ENCODE measurements at places on chromosomes 2 and 18.

- DNase-seq: no peak
Observed at GRCh38 chr2:68774569-68775271, 40.1 kb downstream of the ARHGAP25 start.

DNA sequence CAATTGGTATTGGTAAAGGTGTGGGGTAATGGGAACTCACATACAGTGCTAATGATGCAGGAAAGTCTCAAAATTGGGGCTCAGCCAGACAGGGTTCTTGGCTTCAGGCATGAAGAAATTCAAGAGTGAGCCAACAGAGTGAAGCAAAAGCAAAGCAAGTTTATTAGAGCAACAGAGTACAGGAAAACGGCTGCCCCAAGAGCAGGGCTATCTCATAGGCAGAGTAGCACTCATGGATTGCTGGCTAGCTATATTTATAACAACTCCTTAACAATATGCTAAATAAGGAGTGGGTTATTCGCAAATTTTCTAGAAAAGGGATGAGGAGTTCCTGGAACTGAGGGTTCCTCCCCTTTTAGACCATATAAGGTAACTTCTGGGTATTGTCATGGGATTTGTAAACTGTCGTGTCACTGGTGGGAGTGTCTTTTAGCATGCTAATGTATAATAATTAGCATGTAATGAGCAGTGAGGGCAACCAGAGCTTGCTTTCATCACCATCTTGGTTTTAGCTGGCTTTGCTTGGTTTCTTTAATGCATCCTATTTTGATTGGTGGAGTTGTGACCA, 233.8 kb upstream of the NOL4 start:
- no peak for DNase-seq

- DNase-seq: no peak
Observed at GRCh38 chr2:38590053-38590452, 12.7 kb downstream of the HNRNPLL start.

DNA sequence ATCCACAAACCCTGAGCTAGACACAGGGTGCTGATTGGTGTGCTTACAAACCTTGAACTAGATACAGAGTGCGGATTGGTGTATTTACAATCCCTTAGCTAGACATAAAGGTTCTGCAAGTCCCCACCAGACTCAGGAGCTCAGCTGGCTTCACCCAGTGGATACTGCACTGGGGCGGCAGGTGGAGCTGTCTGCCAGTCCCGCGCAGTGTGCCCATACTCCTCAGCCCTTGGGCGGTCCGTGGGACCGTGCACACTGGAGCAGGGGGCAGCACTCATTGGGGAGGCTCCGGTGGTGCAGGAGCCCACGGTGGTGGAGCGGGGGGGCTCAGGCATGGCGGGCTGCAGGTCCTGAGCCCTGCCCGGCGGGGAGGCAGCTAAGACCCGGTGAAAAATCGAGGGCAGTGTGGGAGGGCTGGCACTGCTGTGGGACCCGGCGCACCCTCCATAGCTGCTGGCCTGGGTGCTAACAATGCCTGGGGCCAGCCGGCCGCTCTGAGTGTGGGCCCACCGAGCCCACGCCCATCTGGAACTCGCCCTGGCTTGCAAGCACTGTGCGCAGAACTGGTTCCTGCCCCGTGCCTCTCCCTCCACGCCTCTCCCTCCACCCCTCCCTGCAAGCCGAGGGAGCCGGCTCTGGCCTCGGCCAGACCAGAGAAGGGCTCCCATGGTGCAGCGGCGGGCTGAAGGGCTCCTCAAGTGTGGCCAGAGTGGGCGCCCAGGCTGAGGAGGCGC, 75.6 kb downstream of the MOB4 start:
- no peak for DNase-seq

DNA sequence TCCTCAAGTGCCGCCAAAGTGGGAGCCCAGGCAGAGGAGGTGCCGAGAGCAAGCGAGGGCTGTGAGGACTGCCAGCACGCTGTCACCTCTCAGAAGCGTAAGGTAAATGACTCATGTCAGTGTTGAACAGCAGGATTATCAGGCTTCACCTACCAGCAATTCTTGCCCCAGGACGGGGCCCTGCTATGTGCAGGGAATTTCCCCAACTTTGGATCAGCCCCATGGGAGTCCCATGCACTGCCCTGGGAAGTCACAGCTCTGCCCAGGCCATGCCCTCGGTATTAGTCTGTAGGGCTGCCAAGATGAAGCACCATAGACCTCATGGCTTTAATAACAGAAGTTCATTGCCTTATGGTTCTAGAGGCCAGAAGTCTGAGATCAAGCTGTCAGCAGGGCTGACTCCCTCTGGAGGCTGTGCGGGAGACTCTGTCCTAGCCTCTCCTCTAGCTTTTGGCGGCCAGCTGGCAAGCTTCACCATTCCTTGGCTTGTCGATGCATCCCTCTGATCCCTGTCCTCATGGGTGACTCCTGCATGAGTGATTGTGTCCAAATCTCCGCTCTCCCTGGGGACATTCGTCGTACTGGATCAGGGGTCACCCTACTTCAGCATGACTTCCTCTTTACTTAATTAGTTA, 55.9 kb downstream of the TRPM8 start:
- DNase-seq: no peak

GRCh38 chr2:219453671-219454590, 19.3 kb downstream of the SPEG start:
- DNase-seq: peak; percentile 99

- DNase-seq: no peak
Observed at GRCh38 chr18:59708988-59709387, 11.8 kb upstream of the CCBE1 start.

DNA sequence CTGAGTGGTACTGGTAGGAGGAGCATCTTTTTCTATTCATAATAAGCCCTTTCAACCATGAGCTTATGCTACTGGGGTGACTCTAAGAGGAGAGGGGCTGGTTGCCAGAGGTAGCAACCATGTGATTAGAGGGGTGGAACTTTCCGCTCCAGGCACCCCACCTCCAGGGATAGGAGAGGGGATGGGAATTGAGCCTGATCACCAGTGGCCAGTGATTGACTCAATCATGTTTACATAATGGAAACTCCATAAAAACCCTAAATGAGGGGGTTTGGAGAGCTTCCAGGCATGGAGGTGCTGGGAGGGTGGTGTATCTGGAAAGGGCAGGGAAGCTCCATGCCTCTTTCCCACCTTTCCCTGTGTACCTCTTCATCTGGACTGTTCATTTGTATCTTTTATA, 46.6 kb upstream of the RHOB start:
- no peak for DNase-seq

DNA sequence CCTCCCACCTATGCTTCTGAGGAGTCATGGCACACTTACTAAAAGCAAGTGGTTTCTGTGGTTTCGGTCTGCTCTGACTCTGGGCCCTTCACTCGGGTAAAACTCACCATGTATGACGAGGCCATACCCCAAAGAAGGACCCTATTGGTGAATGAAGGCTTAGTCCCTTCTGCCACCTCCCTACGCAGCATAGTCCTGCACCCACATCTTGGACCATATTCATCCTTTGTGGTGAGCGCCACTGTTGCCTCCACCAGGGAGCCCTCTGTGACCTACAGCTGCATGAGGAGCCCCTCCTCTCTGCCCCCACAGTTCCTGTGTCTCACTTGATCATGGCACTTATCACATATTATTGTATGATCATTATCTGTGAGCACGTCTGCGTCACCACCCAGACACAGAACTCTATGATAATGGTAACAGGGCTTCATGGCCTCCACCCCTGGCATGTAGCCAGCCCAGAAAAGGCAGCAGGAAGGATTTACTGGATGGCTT, 113.3 kb downstream of the TFCP2L1 start:
- DNase-seq: no peak

DNA sequence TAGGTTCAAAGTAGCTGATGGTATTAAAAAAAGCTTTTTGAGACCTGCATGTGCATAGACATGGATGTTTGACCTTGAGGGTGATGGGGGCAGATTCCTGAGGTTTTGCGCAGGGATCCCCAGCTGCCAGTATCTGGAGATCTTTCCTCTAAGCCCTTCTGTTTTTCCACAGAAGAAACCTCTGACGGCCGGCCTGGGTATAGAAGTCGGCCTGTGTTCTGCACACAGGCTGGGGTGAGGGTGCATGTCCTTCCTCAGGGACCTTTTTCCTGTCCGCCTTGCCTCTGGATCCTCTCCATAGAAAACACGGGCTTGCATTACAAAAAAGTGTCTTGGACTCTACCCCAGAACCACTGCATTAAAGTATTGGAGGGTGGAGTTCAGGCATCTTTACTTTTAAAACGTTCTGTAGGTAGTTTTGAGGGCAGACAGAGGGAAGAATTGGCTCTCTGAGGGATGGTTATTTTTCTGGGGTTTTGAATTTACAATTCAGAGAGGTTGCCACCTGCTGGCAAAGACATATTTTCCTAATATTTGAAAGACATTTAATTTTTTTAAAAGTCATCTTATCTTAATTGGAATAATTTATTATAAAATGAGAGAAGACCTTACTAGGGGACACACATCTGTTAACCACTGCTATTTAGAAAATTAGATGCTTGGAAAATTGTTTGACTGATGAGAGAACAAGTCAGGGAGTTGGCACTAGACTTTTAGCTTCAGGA, 350.6 kb downstream of the DCDC2C start:
- DNase-seq: no peak

DNA sequence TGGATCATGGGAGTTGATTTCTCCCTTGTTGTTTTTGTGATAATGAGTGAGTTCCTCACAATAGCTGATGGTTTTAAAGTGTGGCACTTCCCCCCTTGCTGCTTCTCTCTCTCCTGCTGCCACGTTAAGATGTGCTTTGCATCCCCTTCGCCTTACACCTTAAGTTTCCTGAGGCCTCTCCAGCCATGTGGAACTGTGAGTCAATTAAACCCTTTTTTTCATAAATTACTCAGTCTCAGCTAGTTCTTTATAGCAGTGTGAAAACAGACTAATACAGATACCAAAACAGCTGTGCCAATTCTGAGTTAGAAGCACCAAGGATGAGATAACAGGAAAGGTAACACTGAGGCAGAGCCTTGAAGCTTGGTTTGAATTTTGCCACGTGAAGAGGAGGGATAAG, 44.7 kb downstream of the ITSN2 start:
- no peak for DNase-seq

GRCh38 chr2:184004289-184004947, 593.9 kb upstream of the ZNF804A start:
- no peak for DNase-seq

DNA sequence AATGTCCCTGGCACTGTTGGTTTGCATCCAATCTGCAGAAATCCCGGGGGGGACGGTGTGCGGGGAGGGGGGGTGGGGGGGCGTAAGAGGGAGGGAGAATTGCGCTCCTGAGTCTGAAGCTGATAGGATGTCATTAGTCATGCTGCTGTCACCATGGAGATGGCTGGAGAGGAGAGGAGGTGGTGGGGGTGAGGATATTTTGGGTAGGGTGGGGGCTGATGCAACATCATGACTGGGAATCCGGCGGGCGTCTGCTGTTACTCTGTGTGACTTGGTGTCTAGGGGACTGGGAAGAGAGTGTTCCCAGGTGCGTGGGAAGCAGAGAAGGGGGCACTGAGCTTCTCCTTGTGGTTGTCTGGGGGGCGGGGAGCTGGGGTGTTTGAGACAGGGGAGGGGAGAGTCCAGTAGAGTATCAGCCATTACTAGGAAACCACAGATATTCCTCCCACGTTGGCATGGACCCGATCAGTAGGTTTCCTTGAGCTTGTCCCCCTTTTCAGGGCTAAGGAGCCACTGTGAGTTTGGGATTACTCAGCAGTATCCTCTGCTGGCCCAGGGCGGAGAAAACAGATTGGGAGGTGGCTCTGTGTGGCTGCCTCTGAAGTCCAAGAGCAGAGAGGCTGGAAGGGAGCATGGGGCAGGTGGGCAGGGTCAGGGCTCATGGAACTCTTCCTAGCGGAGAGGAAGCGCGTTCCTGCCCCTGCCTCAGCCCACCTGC, 18.9 kb downstream of the TET3 start:
- DNase-seq: peak; percentile 79

GRCh38 chr2:166411473-166412230, 35.9 kb upstream of the SCN9A start:
- no peak for DNase-seq

All from thoracic aorta (tissue), 2 donors.